Activated T-cell treated with anti-CD3 and anti-CD28 coated beads for 4 hours (primary cell): ENCODE measurements at places on chromosomes 12 and 14.

- DNase-seq: no peak
These were observed 1.8 kb downstream of the CCDC85C start for GRCh38 chr14:99602054-99602787.

GRCh38 chr14:59454139-59454538, 11.0 kb downstream of the GPR135 start:
- DNase-seq: no peak

DNA sequence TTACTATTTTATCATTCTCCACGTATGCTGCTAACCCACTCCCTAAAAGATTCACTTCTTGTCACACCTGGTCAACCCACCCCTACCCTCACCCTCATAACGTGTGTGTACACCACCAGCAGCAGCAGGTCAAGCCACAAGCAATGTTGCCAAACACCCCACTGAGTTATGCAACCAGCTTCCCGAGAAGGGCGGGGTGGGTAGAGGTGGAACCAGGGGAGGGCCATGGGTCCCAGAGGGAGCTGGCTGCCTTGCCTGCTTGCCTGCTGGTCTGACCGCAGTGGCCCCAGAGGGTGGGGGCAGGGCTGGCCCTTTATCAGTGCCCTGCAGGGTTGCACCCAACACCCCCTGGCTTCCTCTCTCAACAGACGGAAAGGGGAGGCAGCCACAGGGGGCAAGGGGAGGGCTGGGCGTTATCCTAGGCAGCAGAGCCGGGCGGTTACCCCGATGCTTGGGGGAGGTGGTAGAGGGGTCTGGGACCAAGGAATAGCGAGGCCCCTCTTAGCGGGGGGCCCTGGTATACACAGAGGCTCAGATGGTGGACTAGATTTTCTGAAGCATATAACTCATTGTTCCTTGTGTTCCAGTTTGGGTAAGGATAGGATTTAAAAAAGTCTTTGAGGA, 3.5 kb upstream of the NFE2 start:
- DNase-seq: no peak

DNA sequence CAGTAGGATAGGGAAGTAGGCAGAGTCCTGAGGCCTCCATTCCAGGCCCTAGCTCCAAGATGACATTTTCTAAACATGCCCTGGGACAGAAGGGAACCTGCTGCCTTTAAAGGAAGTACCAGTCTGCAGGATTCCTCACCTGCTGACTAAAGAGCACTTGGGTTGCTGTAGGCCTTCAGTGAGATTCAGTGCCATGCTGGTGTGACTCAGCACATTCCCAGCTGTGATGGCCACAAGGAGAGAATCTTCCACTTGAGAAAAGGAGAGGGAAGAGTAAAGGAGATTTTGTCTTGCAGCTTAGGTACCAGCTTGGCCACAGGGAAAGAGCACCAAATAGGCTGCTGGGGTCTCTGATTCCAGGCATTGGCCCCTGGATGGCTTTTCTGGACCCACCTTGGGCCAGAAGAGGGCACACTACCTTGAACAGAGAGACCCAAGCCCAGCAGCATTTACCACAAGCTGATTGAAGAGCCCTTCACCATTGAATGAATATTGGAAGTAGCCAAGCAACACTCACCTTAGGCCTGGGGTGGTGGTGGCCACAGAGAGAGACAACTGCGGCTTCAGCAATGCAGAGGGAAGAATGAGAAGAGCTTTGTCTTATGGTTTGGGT, 498.3 kb downstream of the KCNH5 start:
- no peak for DNase-seq

GRCh38 chr12:81128930-81129554, 51.2 kb downstream of the ACSS3 start:
- no peak for DNase-seq

DNA sequence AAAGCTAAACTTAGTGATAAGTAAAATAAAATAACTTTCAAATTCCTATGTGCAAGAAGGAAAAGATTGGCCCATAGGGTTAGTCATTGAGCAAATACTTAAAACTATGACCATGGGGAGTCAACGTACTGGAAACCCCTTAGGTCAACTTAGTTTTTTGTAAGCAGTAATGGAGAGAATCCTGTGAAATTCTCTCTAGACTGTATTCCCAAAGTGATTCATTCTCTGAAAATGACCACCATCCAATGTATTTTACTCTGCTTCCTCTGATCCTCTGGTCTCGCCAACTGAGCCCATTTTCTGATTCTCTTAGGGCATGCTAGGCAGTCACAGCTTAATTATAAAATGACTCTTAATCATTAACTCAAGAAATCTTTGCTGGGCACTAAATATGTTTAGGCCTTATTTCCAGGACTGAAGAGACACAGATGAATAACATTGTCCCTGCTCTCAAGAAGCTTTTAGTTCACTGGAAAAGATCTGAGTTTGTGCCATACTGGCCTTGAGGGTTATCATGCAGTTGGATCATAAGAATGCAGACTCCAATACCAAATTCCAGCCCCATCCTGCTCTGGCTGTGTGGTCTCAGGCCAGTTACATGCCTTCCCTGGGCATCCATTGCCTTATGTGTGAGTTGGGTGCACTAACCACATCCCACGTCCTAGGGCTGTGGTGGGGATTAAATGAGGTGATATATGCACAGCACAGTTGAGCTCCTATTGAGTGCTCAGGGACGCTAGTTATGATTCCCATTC, 732.4 kb downstream of the AACS start:
- DNase-seq: no peak

DNA sequence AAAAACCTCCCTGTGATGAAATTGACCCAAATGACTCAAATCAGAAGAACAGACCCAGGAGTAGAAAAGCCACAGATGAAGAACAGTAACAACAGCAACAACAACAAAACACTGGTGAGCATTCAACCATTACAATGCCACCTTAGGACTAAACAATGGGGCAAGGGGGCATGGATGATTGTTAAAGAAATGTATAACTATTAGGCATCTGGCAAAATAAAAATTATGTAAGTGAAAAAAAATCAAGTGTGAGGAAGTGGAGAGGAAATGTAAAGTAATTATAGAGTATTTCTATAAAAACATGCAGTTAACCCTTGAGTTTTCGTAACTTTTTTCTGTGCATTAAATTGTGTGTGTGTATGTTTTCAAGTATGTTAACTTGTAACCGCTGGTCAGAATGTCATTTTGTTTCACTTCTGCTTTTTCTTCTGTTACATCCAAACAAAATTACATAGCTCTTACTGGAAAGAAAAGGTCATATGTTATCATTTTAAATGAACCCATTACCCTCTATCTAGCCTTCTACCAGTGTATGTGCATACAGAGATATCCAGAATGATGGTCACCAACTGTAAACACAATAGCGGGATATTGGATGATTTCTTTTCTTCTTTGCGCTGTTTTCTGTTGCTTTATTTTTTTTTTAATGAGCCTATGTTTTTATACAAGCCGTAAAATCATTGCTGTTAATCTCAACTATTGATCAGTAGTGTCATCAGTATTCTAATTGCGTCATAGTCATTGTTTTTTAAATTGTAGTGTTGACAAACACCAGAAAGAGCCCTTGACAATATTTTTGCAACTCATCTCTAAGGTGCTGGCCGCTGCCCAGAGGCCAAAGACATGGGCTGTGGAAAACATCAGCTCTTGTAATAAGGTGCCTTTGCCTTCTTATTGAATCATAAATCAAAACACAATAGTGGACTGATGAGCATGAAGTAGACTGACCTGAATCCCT, 170.6 kb downstream of the CRADD start:
- DNase-seq: no peak

DNA sequence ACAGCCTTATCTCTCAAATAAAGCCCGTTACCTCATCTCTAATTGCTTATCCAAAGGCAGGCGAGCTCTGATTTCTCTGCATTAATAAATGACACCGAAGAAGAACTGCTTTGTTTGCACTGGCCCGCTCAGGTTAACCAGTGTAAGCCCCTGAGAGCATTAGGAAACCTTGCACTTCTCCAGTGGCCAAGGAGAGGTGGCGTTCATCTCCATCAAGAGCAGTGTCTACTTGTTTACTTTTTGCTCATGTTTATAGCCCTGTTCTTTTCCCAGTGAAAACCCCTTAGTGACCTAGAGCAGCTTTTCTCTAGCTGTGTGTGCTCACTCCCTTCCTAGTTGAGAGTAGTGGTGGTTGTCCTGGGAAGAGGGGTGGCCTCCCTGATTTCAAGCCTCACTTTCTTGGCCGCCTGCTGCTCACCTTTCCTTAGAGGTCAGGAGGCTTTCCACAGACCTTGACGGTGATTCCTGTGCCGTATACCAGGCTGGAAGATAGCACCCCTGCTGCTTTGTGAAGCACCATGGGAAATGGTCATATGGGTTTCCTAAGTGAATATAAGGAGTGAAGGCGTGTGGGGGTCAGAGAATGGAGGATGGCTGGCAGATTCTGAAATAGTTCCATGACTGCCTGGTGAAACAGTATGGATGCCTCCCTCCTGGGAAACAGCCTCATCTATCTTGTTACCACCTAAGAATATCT, 16.6 kb downstream of the FBXW8 start:
- DNase-seq: no peak

DNA sequence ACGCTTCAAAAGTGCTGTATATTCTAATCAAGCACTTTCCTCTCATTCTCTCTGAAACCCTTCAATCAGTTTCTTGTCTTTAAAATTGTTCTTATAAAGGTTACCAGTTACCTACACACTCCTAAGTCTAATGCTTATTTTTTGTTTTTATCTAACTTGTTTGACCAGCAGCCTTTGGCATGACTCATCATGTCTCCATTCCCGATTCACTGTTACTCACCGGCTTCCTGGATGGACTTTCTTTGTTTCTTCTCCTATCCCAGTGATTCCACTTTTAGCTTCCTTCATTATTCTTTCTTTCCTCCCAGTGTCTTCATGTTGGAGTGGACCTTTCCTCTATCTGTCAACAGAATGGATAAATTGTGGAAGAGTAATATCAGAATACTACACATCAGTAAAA, 368.6 kb upstream of the CCDC196 start:
- no peak for DNase-seq

- no peak for DNase-seq
These were observed 230.1 kb upstream of the PLXNC1 start for GRCh38 chr12:93918262-93918661.

GRCh38 chr12:90484094-90484493, 470.9 kb downstream of the CCER1 start:
- no peak for DNase-seq

DNA sequence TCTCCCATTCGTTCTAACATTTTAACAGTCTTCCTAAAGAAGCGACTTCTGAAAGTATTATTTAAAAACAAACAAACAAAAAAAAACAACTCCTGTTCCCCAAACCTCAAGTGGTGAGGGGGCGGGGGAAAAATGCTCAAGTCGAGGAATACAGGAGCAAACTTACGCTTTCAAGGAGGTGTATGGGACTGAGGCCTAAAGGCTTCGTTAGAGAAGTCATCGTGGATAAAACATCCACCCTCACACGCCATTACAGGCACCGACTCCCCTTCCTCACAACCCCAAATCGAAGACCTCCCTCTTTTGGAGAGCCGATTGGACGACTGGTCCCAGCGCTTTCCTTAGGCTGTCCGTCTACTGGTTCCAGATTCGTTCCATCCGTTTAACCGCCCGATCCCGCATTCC, 693 bp downstream of the CBX5 start:
- no peak for DNase-seq

DNA sequence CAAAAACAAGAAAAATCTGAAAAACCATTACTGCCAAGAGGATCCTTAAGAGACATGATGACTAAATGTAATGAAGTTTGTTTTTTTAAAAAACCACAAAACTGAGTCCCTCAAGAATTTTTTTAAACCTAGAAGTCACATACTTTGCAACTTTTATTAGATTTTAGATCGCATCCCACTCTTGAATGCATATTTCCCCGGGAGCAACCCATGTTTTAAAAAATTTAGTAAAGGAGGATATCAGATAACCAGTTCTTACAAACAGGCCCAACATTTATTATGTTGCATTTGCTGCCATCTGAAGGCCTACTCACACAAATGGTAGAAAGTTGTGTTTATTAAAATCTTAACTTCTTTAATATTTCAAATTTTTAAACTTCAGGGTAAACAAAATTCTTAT, 44.3 kb upstream of the CCT2 start:
- DNase-seq: no peak

DNA sequence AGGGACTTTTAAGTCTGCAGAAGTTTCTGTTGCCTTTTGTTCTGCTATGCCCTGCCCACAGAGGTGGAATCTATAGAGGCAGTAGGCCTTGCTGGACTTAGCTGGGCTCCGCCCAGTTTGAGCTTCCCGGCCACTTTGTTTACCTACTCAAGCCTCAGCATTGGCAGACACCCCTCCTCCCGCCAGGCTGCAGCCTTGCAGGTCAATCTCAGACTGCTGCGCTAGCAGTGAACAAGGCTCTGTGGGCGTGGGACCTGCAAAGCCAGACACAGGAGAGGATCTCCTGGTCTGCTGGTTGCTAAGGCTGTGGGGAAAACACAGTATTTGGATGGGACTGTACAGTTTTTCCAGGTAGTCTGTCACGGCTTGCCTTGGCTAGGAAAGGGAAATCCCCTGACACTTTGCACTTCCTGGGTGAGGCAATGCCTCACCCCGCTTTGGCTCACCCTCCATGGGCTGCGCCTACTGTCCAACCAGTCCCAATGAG, 43.7 kb downstream of the CCDC59 start:
- no peak for DNase-seq

DNA sequence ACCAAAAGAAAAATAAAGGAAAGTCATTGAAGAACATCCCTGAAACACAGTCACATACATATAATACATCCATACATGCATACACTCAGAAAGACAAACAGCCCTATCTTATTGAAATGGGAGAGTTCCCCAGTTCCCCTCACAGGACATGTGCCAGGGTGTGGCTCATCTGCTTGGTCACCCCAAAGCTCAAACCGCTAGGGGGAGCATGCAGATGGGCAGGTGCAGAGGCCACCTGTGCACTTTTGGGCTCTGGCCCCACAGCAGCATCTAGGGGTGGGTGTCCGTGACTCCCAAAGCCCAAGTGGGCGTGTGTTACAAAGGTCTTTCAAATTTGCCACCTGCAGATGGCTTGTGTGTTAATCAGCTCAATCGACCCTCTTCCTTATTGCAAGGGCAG, 75.2 kb downstream of the CMAS start:
- DNase-seq: peak; percentile 11

GRCh38 chr12:24499151-24500146, 449.5 kb downstream of the BCAT1 start:
- no peak for DNase-seq

DNA sequence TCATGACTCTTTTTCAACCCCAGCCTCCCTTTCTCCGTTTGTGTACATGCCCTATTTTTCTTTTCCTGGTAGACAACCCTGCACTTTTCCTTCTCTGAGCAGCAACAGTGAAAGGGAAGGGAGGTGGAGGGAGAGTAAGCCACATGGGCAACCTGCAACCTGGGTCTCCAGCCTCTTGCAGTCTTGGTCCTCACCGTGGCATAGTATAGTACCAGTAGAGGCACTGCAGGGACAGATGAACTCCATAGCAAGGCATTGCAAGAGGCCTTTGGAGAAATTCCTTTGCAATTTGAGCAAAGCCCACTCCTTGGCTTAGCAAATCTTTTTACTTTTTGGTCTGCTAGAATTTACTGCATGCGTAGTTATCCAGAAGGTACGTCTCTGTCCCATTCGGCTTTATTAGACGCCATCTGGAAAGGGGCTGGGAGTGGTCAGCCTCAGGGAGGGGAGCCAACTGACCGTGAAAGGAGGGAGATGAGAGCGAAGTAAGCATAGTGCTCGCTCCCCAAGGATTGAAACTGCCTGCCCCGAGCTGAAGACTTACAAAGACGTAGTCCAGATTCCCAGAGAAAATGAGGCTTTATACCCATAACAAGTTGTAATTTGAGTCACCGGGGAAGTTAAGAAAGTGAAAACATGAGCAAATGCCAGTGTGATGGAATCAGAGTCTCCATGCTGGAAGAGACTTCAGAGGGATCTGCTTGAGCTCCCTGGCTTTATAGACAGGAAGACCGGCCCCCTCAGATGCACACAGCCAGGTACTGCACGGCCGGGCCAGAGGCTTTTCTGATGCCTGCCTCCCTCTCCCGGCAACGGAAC, 332.0 kb downstream of the CACNA1C start:
- DNase-seq: no peak

- no peak for DNase-seq
These were observed 54.3 kb upstream of the LRTM2 start for GRCh38 chr12:1766110-1766509.
